Omental fat pad (tissue), 4 donors: ENCODE measurements at places on chromosomes 2 and 18.

DNA sequence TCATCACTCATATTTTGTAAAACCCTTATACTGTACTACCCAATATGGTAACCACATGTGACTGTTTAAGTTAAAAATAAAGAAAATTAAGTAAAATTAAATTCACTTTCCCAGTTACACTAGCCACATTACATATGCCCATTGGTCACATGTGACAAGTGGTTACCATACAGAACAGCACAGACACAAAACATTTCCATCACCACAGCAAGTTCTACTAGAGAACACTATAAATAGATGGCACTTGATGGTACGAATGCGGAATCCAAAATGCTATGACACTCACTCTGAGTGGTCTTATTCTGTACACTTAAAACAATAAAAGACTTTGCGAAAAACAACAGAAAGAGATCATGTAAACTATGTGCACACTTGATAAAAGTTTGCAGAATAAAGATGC, 202.2 kb downstream of the PDE1A start:
- DNase-seq: no peak

DNA sequence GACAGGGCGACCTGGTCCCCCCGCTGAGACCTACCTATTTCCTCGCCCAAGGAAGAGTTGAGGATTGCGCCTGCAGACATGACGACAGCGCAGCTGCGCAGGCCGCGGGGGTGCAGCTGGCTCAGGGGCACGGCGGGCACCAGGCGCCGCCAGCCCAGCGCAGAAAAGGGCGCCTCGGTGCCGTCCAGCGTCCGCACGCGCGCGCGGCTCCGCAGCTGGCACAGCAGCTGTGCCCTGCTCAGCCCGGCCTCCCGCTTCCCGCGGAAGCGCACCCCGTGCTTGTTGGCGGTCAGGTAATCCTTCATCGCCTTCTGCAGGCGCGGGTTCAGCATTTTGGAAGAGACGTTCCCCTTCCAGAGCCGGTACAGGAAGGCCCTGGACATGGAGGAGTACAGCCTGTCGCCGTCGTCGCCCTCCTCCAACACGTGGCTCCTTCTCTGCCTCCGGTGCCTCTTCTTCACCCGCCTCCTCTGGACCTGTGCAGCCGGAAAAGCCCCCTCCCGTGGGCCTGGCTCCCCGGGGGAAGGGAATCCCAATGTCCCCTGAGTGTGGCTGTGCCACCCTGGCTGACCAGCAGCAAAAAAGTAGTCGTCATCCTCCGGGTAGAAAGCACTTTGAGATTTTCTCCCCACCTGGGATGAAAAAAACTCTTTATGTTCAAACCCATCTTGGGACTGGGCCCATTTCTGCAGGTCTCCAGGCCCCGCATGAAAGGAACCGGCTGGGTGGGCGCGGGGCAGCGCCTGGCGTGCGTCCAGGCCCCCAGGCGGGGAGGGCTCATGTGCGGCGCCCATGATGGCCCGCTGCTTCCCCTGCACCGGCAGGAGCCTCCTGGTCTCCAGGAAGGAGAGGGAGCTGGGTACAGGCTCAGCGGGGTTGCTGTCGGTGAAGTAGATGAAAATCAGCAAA, 42.7 kb downstream of the ST6GAL2 start:
- no peak for DNase-seq

GRCh38 chr2:174748948-174749347, 15.3 kb downstream of the CHRNA1 start:
- no peak for DNase-seq

DNA sequence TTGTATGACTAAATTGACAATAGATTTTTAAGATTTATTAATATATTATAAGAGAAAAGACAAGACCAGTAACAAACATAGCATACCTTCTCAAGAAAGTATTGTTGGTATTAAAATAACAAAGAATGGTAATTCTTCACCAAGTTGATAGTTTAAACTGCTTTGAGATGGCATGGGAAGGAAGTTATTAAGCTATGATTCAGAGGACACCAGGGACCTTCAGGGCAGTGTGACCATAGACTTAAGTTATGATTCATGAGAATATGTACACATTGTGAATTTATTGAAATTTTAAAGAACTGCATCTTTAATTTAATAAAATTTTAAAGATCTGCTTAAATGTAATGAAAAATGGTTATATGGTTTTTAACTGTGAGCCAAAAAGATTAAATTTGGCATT, 205.7 kb downstream of the DSEL start:
- no peak for DNase-seq

- no peak for DNase-seq
Measured at GRCh38 chr2:234714711-234715110, 217.8 kb upstream of the ARL4C start.

- peak; percentile 36 for DNase-seq
Measured at GRCh38 chr18:36284671-36285295, 12.7 kb upstream of the FHOD3 start.

DNA sequence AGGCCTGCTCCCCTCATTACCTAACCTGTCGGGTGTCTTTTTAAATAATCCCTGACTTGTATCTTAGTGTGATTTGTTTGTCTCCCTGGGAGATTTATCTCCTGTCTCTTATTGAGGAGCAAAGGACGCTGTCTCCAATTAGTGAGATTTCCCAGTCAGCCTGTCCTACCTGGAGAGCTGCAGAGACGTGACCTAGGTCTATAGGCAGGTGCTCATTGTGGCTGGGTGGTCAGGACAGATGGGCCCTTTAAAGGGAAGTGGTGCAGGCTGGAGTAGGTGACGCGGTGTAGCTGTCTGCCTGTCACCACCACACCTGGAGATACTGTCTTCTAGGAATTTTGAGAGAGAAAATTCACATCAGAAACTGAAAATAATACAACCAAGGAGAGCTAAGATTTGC, 28.0 kb downstream of the PLB1 start:
- no peak for DNase-seq
